ENCODE measurements at places on chromosomes 11 and 22.

GRCh38 chr22:36900880-36901279 is 12.5 kb upstream of the CSF2RB start:
- DNase-seq = no peak

GRCh38 chr22:49404576-49405241 is 423.0 kb downstream of the BRD1 start:
- no peak for DNase-seq

- DNase-seq = no peak
Observed at GRCh38 chr11:130609121-130610035, 160.9 kb downstream of the ADAMTS15 start.

DNA sequence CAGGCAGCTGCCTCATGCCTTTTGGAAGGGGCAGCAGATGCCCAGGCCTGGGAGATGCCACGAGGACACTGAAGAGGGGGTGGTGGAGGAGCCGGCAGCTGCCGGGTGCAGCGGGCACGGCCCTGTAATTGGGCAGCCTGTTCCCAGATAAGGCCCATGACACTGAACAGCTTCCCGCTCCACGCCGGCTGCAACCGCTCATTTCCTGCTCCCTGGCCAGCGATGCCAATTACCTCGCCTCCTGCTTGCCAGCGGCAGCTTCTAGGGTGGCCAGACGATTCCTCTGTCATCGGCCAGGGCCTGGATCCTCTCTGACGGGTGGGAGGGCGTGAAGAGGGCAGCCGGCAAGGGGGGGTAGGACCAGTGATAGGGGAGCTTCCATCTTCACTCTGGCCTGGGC is 22.8 kb downstream of the FLRT1 start:
- DNase-seq = no peak

GRCh38 chr11:10866893-10867331 is 9.1 kb upstream of the ZBED5 start:
- no peak for DNase-seq

DNA sequence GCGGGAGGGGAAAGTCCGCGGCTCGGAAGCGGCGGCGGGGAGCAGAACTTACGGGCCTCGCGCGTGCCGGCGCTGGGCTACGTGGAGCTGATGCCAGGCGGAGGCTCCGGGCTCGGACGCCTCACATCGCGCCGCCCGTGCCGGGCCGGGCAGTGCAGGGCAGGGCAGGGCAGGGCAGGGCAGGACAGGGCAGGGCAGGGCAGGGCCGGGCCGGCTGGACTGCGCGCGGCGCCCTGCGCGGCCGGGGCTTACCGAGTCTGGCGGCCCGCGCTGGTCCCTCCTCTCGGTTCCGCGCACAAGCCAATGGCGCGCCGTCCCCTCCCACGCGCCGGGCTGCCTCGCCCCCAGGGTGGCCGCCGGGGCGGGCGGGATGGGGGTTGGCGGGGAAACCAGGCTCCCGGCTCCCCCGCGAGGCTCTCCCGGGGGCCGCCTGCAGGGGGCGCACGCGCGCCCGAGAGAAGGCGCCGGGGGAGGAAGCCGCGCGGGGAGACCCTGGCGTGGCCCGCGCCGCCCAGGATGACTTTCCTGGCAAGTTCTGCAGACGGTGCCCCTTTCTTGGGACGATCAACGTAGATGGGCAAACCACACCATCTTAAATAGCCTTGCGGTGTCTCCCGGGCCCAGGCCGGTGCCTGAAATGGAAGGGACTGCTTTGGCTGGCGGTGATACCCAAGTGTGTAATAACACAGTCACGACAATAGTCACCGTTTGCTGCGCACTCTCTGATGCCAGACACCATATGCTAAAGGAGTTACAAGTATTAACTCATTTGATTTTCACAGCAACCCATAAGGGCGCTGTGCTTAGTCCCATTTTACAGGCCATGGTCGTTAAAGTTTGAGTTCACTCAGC is at the start of gene TP53I11:
TSS of gene TP53I11 (minus strand) at position 259 of the 852 bp plus-strand sequence. CDS start 12,548 bp downstream, outside the sequence.
- DNase-seq = peak; percentile 70

DNA sequence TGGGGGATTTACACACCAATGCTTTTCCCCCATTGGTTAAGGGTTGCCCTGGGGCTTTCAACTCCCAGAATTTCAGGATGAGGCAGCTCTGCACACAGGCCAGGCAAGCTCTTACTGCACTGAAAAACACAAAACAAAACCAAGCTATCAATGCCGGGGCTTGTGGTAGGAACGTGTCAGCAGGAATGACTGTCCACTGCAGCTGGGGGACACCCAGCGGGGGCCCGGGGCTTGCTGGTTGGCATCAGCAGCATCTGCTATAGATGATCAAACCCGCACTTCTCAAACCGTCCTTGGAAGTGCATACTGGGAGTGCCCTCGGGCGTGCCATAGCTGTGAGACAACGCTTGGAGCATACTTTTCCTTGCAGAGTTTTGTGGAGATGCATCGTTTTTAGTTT is 7.7 kb downstream of the TP53AIP1 start:
- DNase-seq = no peak

DNA sequence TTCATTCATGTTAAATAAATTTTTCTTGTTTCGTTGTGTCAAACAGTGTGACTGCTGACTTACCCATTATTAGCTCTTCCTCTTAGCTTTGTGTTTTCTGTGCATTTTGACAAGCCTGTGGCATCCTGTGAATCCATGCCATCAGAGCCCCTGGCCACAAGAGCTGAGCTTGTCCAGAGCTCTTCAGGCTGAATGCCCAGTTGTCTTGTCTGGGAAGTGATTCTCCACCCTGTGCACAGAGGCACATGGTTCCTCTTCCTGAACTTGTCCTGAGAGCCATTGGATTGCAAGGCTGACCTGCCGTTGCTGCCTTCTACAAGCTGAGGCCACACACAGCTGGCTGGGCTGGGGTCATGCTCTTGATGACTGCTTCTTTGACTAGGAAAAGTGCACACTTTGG is 64.1 kb downstream of the PPP6R3 start:
- DNase-seq = no peak

DNA sequence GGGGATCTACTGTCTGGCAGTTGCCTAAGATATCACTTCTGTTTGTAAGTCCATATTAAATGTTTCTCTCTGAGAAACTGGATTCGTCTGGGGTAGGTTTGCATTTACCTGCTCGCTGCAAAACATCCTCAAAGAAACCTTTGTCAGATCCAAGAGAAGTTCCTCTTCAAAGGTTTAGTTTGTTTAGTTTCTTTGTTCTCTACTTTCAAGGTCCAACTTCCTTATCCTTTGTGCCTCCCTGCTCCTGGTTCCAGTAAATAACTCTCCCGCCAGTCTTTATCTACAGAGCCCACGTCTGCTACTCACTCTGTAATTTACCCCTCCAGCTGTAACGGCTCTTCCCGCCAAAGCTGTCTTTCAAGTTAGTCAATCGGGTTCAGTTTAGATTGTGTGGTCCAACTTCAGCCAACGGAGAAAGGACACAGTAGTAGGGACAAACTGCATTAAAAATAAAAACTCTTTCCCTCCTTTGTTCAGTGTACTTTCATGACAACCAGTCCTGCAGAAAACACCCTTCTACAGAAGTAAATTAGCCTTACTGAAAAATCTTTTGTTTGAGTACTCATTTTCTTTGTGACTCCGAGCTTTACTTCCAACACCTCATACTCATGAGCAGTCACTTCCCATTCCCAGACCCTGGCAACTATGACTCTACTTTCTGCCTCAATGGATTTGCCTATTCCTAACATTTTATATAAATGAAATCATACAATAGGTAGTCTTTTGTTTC is 41.0 kb downstream of the TMPRSS5 start:
- DNase-seq = peak; percentile 51

GRCh38 chr11:43541993-43542392 is 138.5 kb upstream of the HSD17B12 start:
- no peak for DNase-seq

All from hematopoietic multipotent progenitor cell treated with erythropoietin and hydrocortisone succinate and interleukin-3 and kit ligand, for 6 days (in vitro differentiated cells).